ENCODE measurements at places on chromosomes 1 and 21.

DNA sequence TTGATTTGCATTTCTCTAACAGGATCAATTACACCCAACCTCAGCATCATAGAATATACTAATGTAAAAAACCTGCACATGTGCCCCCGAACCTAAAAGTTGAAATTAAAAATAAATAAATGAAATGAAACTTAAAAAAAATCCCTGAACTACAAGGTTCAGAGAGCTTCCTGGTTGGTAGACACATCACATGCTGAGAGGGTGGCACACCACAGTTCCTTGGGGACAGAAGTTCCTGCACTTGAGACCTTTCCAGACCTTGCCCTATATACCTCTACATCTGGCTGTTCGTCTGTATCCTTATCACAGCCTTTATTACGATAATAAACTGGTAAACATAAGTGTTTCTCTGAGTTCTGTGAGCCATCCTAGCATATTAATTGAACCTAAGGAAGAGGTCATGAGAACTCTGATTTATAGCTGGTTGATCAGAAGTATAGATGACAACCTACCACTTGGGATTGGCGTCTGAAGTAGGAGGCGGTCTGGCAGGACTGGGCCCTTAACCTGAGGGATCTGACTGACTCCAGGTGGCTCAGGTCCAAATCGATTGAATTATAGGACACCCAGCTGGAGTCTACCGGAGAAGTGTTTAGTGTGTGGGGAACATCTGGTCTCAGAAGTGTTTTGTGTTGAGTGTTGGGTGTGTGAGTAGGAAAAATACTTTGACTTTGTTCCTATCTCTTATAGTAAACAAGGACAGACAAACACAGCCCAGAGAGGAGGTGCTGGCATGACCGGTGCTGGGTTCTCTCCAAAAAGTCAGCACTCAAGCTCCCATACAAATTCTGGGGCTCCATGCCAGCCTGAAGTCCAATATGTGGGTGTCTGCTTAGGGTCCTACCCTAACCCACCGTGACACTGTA lies 19.0 kb downstream of the C1orf115 start:
- no peak for DNase-seq

GRCh38 chr1:203992440-203992839 lies 80.5 kb upstream of the SOX13 start:
- no peak for DNase-seq

DNA sequence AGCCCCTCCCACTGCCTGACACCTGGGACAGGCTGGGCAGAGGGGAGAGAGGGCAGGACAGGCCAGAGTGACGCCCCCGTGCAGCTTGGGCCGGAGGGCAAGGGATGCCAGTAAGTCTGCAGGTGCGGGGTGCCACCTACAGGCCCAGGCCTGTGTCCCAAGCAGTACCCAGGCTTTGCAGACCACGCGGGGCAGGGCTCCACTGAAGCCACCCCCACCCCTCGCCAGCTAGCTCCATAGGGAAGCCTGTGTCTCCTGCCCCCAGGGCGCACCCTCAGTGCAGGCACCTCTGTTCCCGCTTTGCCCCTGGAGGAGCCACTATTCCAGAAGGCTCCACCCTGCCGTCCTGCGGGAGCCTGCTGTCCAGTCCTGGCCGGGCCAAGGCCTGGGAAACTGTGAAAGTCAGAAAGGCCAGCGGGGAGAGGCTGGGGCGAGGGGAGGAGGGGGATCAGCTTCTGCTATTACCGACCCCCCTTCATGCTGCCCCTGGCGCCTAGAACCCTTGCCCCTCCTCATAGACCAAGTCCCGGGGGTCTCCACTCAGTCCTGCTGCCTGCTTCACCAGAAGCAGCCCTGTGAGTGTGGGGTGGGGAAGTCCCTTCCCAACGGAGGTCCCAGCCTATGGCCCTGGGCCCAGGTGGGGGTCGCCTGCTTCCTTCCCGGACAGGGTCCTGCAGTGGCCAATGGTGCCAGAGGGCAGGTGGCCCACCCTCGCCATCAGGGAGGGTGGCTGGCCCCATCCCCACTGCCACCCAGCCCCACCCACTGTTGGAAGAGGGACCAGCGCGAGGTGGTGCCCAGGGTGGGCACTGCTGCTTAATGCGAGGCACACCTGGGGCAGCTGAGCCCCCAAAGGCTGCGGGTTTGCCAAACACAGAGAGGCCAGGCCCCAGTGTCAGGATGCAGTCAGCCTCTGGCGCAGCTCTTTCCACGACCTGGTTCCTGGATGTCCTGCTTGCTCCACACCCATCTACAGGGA lies 54.4 kb downstream of the KCNAB2 start:
- no peak for DNase-seq

- DNase-seq = no peak
Measured at GRCh38 chr1:119878171-119878570, 18.1 kb downstream of the ADAM30 start.

GRCh38 chr1:224014330-224014649 lies 99.6 kb upstream of the FBXO28 start:
- no peak for DNase-seq

- no peak for DNase-seq
Measured at GRCh38 chr1:117803318-117803717, 126.1 kb downstream of the GDAP2 start.

DNA sequence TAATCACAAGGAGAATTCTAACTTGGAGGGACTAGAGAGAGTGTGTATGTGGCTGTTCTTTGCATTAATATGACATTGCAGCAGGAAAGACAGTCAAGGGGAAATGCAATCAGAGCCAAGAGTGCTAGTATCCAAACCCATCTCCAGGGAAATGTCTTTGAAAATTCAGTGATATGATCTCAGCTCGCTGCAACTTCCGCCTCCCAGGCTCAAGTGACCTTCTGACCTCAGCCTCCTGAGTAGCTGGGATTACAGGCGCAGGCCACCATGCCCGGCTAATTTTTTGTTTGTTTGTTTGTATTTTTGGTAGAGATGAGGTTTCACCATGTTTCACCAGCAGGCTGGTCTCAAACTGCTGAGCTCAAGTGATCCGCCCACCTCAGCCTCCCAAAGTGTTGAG lies 16.3 kb downstream of the VASH2 start:
- no peak for DNase-seq

DNA sequence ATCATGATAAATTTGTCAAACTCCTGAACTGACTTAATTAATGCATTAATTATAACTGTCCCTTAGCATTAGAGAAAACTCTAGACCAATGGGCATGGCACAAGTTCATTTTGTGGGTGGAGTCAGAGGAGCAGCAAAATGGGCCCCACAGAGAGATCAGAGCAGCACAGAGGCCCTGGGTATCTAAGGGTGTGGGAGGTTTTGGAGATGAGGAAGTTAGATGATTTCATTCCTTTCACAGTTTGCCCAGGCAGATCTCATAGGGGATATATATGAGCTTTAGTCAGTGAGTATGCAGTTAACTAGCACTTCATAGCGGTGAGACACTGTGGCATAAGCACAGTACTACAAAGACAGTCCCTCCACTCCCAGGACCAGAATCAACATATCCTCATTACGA lies 117.3 kb downstream of the MAB21L3 start:
- no peak for DNase-seq

GRCh38 chr21:26715878-26716506 lies 129.2 kb downstream of the ADAMTS1 start:
- DNase-seq = no peak

GRCh38 chr1:203424861-203425662 lies 50.5 kb upstream of the PRELP start:
- DNase-seq = no peak

DNA sequence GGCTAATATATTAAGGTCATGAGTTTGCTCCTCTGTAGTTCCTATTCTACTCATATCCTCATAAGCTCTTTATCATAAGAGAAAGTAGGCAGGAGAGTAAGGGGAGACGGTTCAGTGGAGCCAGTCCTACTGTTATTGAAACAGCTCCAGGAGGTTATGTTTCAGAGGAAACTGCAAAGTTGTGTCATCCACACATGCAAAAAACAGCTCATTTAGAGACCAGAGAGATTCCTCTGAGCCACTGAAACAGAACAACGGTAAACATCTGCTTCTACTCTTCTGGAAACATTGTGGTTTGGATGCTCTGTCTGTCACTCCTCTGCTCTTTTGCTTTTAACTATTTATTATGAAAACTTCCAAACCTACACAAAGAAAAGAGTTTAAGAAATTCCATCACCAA lies 66.3 kb upstream of the PPP2R5A start:
- no peak for DNase-seq

GRCh38 chr1:221025956-221026355 lies 146.7 kb downstream of the HLX start:
- no peak for DNase-seq

DNA sequence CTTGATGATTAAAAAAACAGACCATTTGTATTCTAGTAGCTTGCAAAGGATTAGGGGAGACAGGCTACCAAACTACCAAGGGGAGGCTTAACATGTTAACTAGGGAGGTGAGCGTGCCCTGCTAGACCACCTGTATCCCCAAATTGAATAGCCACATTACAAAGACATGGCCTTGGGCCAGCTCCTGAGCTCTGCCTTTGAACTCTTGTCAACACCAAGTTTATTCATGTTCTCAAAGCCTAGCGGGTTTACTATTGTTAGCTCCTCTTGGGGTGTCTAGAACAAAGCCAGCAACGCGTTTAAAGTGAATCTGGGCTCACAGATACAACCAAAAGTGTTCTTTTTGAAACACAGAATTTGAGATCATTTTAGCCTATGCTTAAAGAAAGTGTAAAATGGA lies 36.3 kb downstream of the SMYD2 start:
- no peak for DNase-seq

- DNase-seq = no peak
Measured at GRCh38 chr1:151813271-151813977, 8.2 kb upstream of the LINGO4 start.

DNA sequence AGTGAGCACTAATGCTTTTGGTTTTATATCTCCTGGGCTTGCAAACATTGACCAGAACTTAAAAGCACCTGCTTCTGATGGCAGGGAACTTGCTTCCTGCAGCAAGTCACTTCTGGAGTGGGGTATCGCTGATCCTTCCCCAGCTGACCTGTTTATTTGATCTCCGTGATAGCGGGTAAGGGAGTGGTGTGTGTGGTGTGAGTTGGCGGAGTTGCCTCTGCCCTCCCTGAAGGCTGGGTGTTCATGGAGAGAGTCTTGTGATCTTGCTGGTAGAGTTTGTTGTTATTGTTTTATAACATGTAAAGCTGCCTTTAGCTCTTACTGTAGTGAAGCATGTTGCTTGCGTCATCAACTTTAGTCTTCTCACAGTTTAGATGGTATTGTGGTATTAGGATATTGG lies 3.9 kb downstream of the MFN2 start:
- DNase-seq = no peak

DNA sequence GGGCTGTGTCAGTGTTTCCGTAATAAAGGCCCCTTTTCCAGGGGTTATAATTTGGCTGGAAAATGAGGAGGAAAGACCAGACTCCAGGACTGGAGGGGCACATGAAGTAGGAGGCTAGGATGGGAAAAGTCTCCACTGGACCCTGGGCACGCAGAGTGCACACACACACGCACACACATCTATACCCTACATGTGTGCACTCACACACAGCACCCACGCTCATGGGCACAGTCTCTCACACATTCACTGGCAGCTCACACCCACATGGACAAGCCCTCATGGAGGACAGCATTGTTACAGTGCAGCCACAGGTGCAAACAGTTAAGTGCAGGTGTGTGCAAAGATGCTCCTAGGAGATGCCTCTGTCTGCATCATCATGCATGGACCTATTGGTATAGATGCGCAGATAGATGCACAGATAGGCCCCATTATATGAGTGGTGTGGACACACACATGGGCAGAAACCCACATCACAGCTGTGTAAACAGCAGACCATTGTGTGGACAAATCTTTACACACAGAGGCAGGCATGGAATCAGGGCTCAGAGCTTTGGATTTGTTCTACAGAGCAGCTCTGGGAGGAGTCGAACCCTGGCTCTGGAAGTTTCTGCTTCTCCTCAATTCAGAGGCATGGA lies 9.1 kb upstream of the RUNX3 start:
- DNase-seq = no peak

GRCh38 chr21:43467785-43468184 lies 40.9 kb upstream of the SIK1 start:
- DNase-seq = no peak

DNA sequence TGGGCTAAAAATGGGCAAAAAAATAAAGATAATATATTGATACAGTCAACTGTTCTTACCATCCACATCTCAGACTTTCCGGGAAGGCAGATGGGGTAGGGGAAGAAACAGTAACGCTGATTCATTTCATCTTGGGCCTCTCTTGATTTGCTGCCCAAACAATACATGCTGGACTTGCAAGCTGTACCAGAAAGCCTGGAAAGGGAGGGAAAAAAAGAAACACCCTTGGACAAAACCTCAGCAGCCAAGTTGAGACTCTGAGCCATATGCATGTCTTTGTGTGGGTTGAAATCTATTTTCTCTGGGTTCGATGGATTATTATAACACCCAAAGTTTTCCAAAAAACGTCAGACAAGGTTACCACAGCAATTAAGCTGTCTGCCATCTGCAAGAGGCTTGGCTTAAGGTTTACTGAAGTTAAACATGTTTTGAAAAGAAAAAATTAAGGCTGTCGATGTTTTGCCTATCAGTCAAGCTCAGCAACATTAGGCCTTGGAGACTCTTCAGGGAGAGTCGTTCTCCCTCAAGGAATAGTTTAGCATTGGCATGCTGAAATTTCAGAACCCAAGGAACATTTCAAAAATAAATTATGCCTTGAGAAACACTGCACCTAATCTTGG lies 71.2 kb downstream of the PSMG1 start:
- DNase-seq = no peak

DNA sequence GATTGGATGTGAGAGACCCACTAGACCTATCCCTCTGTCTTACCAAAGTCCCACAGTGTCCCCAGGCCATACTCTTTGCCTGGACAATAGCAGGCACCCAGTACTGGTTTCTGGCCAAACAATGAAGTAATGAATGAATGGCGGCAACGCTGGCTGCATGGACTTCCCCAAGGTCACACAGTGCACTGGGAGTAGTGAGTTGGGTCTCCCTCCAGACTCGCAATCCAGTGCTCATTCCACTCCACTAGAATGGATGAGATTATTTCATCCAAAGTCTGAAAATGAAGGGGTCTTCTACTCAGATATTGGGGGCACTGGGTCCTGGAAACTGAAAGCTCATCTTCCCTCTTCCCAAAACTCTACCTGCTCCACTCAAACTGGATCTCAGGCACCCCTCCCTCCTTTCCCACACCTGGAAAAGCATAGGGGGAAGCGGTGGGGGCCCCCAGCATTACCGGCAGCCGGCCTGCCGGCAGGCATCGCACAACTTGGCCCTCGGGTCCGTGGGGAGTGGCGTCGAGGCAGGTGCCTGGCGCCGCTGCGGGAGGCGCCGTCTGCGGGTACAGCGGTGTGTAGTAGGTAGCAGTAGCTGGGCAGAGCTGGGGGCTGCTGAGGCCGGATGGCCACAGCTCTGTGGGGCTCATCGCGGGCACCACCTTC lies 816 bp downstream of the E2F2 start:
- DNase-seq = no peak

DNA sequence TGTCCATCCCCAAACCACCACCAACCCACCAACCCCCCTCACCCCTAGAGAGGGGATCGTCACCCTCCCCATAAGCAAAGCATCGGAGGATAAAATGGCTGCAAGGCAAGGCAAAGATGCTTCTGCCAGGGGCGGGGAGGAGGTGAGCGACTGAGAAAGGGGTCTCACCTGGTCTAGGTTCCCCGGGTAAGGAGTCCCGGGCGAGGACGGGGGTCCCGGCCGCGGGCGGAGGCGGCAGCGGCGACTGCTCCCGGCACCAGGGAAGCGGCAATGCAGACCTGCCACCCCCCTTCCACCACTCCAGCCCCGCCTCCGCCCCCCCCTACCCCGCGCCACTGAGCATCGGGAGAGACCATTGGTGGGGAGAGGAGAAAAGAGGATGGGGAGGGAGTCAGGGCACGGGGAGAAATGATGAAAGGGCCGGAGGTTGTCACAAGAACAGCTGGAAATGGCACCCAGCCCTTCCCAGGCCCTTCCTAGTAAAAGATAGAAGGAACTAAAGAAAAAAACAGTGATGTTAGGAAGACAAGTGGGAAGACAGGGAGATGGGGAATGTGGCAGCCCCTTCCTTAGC lies at the start of gene SV2A:
Gene SV2A (minus strand): TSS at position 274 of the 574 bp plus-strand sequence. CDS start 4,004 bp downstream, outside the sequence.
- DNase-seq = peak; percentile 47

Measured in T-helper 17 cell (primary cell).